ENCODE measurements at places on chromosomes 2 and 18.

DNA sequence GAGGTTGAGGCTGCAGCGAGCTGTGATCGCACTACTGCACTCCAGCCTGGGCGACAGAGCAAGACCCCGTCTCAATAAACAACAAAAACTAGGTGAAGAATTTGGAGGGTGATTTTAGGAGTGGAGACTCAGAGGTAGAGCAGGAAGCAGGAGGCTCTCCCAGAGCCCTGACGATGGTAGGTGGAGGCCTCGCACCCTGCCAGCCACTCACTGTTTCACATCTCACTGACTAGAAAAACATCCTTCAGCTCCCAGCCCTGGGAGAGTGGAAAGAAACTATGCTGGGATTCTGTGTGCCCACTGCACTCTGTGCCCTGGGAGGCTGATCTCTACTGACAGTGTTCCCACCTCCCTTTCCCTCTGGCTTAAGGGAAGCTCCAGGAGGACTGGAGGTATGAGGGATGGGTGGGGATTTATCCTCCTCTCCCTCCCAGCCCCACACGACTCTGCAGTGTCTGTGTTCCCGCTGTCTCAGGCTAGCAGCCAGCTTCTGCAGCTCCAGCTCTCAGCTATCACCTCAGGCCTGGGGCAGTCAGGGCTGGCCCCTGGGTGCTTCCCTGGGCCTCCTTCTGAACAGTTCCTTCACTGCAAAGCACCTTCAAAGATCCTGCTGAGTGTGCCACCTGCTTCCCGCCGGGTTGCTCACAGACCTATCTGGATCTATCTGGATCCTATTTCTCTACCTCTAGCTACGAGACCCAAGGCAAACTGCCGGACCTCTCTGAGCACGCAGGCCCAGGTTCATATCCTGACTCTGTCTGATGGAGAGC is 9.6 kb downstream of the CIB4 start:
- no peak for DNase-seq

GRCh38 chr2:6449343-6449742 is 416.4 kb downstream of the CMPK2 start:
- DNase-seq, result no peak

GRCh38 chr2:191625016-191625415 is 52.9 kb upstream of the NABP1 start:
- no peak for DNase-seq

DNA sequence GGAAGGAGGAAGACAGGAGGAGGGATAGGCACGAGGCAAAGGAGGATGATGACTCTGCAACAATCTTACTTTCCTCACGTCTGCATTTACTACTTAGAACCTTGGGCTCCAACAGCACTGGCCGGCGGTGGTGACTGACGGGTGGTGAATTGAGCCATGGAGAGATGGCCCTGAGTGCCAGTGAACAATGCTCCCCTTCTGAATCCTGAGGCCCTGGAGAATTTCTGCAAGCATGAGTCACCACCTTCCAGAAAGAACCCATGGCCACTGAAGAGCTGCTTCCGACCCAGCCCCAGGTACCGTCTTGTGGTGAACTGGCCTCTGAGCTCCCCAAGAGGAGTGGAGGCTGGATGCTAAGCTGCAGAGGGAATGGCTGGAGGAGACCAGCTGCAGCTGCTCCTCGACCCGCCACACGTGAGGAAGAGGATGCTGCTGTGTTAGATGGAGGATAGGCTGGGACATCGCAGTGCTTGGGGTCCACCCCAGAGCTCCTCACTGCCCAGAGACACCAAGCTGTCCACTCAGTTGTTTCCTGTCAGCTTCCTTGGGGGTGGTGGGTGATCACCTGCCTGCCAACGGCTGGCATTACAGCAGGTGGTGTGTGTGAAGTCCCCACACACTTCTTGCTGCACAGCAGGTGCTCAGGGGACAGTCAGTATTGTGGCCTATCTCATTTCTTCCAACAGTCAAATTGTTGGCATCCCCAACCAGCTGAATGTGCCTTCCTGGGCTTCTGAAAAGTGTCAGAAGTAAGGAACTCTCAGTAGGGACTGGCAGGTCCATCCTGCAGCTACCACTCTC is 186.5 kb upstream of the ID2 start:
- DNase-seq, result no peak

Measured in stimulated activated CD8-positive, alpha-beta memory T cell treated with anti-CD3 and anti-CD28 coated beads, Interleukin-15, amount 100 ng/mL, for 48 hours (primary cell).